Lower lobe of right lung (tissue), 2 donors: ENCODE measurements at places on chromosomes 4 and X. TPM values are rescaled to one million over a fixed set of nuclear protein-coding genes. Genes with fewer than 3 reads are reported as not detected.

ODAPH gene
- total RNA-seq = not detected

S100P gene
- 16.1 TPM for total RNA-seq

MSANTD1 gene
- 1.9 TPM for total RNA-seq

DNA sequence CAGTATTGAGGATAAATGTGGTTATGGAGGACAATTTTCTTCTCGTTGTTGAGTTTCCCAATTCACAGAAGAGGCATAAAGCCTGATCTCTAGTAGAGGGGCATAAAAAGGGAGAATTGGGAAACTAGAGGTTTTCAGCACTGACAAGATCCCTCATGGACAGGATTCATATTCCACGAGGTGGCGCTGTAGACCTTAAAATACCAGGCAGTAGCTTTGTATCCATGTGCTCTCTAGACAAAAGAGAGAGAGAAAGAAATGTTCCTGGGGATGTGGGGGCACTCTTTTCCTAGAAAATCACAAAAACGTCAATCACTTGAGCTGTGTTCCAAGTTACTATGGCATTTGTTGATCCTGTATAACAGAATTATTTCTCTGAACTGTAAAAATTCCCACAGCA is 128.3 kb downstream of the MAGEE1 start:
- H3K27me3 ChIP-seq = no peaks in the 10 kb centered on the region
- H3K4me1 ChIP-seq = no peaks in the 10 kb centered on the region
- no peaks in the 10 kb centered on the region for H3K36me3 ChIP-seq
- no peak for DNase-seq

- no peaks in the 10 kb centered on the region for H3K4me1 ChIP-seq
- DNase-seq = no peak
- H3K27ac ChIP-seq = no peak overlapping the region
- H3K27me3 ChIP-seq = no peaks in the 10 kb centered on the region
- no peak overlapping the region for H3K4me3 ChIP-seq
- H3K36me3 ChIP-seq = no peaks in the 10 kb centered on the region
Observed at GRCh38 chr4:103498161-103499070, 221.4 kb downstream of the TACR3 start.
